RWPE2 (cell line): ENCODE measurements at places on chromosomes 2 and 18.

- no peak for DNase-seq
Observed at GRCh38 chr2:231450548-231450989, 13.7 kb downstream of the NCL start.

- DNase-seq, result no peak
Observed at GRCh38 chr2:42196403-42197267, 27.5 kb downstream of the EML4 start.

DNA sequence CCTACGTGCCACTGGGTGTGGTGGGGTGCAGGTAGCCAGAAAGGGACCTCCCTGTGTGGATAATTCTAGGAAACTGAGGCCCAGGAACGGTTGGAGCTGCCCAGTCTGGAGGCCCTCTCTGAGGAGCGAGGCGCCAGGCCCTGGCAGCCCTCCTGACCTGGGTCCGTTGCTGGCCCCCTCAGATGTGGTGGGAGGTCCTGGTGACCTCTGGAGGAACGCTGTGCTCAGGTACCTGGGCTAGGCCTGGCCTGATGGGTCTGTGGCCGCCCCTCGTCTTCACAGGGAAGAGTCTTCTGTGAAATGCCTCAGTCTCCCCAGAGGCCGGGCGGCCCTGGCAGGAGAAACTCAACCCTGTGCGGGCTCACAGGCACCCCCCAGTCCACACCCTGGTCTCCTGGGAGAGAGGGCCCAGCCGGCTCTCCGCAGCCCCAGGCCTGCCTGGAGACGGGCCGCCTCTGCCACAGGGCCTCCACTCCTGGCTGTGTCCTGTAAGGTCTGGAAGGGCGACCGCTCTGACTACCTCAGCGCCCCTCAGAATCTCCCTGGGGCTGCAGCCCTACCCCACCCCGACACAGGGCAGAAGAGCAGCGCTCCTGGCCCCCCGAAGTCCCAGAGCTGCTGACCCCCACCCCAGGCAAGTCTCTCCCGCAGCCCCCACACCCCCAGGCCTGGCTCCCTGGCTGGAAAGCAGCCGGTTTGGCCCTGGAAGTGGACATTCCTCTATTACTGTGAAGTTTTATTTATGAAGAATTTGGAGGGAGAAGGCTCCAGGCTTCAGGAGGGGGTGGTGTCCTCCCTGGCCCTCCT, 3.7 kb downstream of the B3GNT7 start:
- no peak for DNase-seq

- no peak for DNase-seq
Observed at GRCh38 chr2:23953625-23954024, 13.4 kb downstream of the UBXN2A start.

DNA sequence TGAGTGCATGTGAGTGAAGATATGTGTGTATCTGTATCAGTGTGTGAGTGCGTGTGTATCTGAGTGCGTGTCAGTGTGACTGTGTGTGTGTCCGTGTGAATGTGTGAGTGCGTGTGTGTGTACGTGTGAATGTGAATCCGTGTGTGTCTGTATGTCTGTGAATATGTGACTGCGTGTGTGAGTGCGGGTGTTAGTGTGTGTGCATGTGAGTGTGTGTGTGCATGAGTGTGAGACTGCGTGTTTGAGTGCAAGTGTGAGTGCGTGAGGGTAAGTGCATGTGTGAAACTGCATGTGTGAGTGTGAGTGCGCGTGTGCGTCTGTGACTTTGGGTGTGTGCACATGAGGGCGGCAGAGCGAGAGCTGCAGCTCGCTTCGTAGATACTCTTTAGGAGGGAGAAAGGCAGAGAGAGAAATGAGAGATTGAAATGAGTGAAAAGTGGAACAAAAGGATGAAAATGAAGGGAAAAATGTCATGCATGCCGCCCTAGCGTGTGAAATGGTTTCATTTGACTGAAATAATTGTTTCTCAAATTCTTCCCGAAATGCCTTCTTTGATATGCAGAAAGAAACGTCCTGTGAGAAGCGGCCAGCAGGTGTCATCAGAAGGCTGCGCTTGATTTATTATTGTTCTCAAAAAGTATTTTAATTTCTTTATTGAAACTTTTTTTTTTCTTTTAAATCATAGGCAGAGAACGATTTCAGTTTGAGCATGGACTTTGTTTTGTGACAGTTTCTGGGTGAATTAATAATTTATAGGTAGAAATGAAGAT, 25.6 kb downstream of the ZNF407 start:
- DNase-seq, result no peak

- DNase-seq, result no peak
Observed at GRCh38 chr2:219661955-219662395, 34.5 kb downstream of the SLC4A3 start.

GRCh38 chr2:206824087-206824618, 58.7 kb downstream of the FASTKD2 start:
- no peak for DNase-seq
